ENCODE measurements at places on chromosomes 2 and 18.

DNA sequence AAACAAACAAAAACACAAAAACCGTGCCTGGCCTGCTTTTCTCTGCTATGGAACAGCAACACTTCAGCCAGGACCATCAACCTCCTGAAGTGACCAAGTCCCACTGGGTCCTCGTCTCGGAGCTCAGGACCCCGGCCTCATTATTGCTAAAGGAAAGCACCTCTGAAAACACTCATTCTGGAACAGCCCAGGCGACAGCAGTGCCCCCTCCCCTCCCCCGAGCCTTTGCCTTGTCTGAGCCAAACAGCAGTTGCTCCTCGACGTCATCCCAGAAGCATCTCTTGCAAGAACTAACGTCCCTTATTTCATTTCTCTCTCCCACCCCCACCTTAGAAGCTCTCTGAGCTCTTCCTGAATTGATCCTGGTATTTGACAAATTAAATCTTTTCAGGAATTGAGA lies 27.4 kb downstream of the APCDD1 start:
- H3K4me3 ChIP-seq = no peak overlapping the region
- DNase-seq = no peak
- H3K4me1 ChIP-seq = peaks cover 6% of the 10 kb centered on the region
- no peaks in the 10 kb centered on the region for H3K36me3 ChIP-seq

- H3K4me1 ChIP-seq = no peaks in the 10 kb centered on the region
- H3K27me3 ChIP-seq = peaks cover 6% of the 10 kb centered on the region
- no peaks in the 10 kb centered on the region for H3K36me3 ChIP-seq
Observed at GRCh38 chr2:207670887-207671286, 40.6 kb upstream of the CCNYL1 start.

DNA sequence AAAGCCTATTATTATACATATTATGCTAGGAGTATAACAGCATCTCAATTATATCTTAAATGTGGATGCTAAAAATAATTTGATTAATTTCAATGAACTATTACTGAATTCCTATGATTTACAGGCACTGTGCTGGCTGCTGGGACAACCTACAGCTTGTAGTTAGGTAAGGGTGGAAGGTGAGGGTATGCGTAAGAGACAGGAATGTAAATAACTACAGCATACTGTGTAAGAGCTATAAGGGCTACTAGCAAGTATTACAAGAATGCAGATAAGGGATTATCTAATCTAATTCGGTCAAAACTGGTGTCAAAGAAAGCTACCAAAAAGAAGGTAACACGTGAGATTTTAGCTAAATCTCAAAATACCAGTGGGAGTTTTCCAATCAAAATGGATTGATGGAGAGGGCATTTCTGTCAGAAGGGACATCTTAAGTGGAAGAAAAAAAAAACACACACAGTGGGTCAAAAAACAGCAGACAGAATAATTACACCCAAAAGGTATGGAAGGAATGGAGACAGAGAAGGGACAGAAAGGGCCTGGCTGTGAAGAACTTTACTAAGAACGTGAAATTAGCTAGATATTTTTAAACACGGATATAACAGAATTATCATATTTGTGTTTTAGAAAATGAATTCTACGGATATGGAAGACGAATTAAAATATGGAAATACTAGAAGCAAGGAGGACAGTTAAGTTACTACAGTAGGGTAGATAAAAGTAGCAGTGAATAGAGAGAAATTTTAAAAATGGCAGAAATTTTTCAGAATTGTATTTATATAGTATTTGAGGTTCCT lies 47.1 kb downstream of the STRN start:
- no peaks in the 10 kb centered on the region for H3K36me3 ChIP-seq
- H3K27ac ChIP-seq = no peak overlapping the region
- peaks cover 3% of the 10 kb centered on the region for H3K4me1 ChIP-seq
- no peak for DNase-seq

- H3K36me3 ChIP-seq = peaks cover 76% of the 10 kb centered on the region
- no peak overlapping the region for H3K4me3 ChIP-seq
- DNase-seq = no peak
- peaks cover 17% of the 10 kb centered on the region for H3K4me1 ChIP-seq
- peak overlapping the region; percentile 35 for H3K27ac ChIP-seq
Observed at GRCh38 chr2:96256611-96257113, 9.1 kb downstream of the TMEM127 start.

DNA sequence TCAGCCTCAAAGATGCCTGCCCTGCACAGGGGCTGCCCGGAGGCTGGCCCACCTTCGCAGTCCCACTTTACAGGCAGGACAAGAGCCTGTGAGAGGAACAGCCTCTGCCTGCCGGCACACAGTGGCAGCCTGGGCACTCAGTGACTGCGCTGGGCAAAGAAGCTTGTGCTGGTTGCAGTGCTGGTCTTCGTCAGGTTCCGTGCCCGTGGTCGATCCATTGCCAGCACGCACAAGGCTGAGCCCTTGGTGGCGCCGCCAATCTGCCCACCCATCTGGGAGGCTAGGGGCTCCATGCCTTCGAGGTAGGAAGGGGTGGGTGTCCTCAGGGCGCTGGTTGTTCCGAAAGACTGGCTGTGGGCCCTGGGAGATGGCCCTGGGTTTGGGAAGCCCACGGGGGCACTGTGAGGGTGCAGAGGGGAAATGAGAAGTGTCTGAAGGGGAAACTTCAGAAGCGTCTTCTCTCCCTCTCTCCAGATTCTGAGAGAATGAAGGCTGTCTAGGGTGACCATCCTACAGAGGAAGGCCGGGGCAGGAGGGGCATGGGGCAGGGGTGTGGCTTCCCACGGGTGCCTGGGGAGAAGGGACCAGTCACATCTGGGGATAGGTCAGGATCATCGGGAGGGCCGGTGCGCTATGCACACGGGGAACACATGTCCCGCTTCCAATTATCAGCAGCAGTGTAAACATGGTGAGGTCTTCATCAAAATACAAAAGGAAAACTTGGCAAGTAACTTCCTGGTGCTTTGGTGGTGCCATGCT lies 49.1 kb upstream of the HS6ST1 start:
- H3K4me3 ChIP-seq = no peak overlapping the region
- H3K27me3 ChIP-seq = peaks cover 67% of the 10 kb centered on the region
- no peak for DNase-seq
- peaks cover 12% of the 10 kb centered on the region for H3K4me1 ChIP-seq
- no peaks in the 10 kb centered on the region for H3K36me3 ChIP-seq

DNA sequence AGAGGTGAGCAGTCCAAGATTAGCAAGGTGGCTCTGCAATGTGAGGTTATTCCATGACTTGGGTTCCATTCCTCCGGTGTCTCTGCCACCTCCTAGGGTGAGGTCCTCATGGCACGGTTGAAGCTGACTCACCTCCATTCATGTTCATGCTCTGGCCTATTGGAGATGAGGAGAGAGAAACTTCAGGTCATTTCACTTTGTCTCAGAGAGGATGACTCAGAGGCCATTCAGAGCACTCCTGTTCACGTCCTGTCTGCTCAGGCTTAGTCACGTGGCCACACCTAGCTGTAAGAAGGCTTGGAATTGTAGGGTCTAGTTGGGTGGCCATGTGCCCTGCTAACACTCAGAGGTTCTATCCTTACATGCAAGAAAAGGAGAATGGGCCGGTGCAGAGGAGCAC lies 67.5 kb upstream of the MBOAT2 start:
- no peaks in the 10 kb centered on the region for H3K36me3 ChIP-seq
- H3K4me3 ChIP-seq = no peak overlapping the region
- no peaks in the 10 kb centered on the region for H3K4me1 ChIP-seq
- no peaks in the 10 kb centered on the region for H3K27me3 ChIP-seq

DNA sequence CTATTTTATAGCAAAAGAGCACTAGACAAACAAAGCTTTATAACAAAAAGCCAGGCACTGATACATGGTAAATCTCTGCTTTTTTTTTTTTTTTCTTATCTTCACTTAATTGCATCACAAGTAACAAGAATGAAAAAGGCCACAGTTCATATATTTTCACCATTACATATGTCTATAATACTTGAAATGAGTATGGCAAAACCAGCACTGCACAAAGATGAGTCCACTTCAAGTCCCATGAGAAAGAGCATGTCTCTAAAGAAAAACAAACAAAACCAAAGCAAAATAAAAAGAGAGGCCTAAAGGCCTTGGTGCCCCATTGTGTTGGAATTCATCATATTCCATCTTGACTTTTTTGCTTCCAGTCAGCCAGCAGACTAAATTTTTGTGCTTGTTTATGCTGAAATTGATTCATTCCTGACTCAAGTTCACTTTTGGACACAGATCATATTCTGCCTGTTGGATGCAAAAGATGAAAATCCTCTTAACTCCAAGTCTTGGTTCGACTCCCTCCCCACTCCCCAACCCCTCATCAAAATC lies 264.9 kb upstream of the CCDC68 start:
- no peak overlapping the region for H3K4me3 ChIP-seq
- no peak overlapping the region for H3K27ac ChIP-seq
- H3K27me3 ChIP-seq = no peaks in the 10 kb centered on the region
- DNase-seq = no peak
- no peaks in the 10 kb centered on the region for H3K36me3 ChIP-seq
- no peaks in the 10 kb centered on the region for H3K4me1 ChIP-seq

DNA sequence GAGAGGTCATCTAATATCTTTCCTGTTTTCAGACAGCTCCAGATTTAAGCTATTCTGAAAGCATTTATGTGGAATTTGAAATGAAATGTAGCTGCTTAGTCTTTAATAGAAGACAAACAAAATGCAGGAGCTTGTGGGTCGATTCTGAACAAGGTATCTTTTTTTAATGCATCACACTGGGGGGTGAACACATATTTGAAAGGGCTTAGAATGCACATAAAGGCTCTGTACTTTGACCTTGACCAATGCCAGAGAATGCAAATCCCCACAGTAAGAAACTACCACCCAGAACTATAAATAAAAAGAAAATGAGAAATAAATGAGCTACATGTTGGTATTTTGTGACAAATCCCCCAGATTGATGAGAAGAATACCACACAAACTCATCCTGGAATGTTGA lies 489.3 kb downstream of the PIK3C3 start:
- no peak overlapping the region for H3K4me3 ChIP-seq
- H3K27ac ChIP-seq = no peak overlapping the region
- H3K4me1 ChIP-seq = no peaks in the 10 kb centered on the region
- no peak for DNase-seq
- no peaks in the 10 kb centered on the region for H3K27me3 ChIP-seq
- H3K36me3 ChIP-seq = no peaks in the 10 kb centered on the region

GRCh38 chr2:66696374-66696773 lies 261.4 kb downstream of the MEIS1 start:
- H3K4me1 ChIP-seq = no peaks in the 10 kb centered on the region
- no peaks in the 10 kb centered on the region for H3K36me3 ChIP-seq
- no peak for DNase-seq
- no peak overlapping the region for H3K27ac ChIP-seq
- H3K4me3 ChIP-seq = no peak overlapping the region

GRCh38 chr2:100413571-100413970 lies 3.9 kb downstream of the CHST10 start:
- H3K27ac ChIP-seq = no peak overlapping the region
- no peak overlapping the region for H3K4me3 ChIP-seq
- no peak for DNase-seq

DNA sequence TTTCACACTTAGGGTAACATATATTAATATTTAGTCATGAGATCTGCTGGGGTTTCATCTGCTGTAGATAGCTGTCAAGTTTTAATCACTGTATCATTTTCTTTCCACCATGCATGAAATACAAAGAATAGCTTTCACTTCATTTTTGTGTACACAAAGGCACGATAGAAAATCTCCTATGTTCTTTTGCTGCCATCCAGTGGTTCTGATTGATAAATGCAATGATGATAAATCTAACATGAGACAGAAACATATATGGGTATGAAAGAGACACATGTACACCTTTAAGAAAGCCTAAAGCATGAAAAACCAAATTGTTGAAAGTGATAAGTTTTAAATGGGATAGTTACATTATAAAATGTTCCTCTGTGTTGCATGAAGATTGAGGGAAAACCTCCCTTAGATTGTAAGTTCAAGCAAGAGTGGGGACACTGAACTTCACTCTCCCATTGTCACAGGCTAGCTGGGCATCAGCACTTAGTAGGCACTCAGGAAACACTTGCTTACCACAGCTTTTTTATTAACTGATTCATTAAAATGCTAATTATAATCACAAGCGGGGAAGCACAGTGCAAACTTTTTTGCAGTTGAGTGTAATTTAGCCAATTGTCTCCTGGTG lies 31.2 kb downstream of the C1D start:
- no peaks in the 10 kb centered on the region for H3K36me3 ChIP-seq
- H3K4me3 ChIP-seq = no peak overlapping the region
- H3K27ac ChIP-seq = no peak overlapping the region
- H3K27me3 ChIP-seq = no peaks in the 10 kb centered on the region

- H3K4me3 ChIP-seq = no peak overlapping the region
- no peaks in the 10 kb centered on the region for H3K4me1 ChIP-seq
- H3K36me3 ChIP-seq = no peaks in the 10 kb centered on the region
- H3K27ac ChIP-seq = no peak overlapping the region
Observed at GRCh38 chr2:152479282-152479681, 144.3 kb downstream of the FMNL2 start.

DNA sequence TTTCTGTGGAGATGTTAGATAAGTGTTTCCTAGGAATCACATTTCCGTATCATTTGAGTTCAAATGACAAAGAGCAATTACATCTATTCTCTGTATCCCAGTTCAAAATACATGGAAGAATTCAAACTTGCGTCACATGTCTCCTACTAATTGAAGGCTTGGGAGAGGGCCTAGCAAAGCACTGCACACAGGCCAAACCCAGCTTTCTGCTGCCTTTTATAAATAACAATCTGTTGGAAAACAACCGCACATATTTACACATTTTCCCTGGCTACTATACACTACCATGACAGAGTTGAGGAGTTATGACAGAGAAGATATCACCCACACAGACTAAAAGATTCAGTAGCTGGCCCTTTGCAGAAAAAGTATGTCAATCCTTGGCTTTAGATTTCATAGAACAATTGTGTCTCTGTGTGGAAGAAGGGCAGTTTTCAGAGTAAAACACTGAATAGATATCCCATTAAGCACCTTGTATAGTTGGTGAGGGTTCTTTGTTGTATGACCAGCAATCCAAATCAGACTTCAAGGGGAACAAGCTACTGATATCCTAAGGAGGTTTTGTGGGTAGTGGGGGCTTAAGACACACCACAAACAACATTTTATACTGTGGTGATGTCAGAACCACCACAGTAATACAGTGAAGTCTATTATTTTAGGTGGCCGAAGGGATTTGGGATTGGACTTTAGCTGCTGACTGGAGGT lies 861.3 kb downstream of the CCDC85A start:
- H3K36me3 ChIP-seq = no peaks in the 10 kb centered on the region
- H3K27me3 ChIP-seq = no peaks in the 10 kb centered on the region
- no peak overlapping the region for H3K4me3 ChIP-seq
- no peak overlapping the region for H3K27ac ChIP-seq
- DNase-seq = no peak
- H3K4me1 ChIP-seq = no peaks in the 10 kb centered on the region

GRCh38 chr2:129828792-129829191 lies 150.7 kb upstream of the RAB6C start:
- DNase-seq = no peak
- H3K36me3 ChIP-seq = no peaks in the 10 kb centered on the region
- no peaks in the 10 kb centered on the region for H3K4me1 ChIP-seq
- no peak overlapping the region for H3K27ac ChIP-seq
- no peak overlapping the region for H3K4me3 ChIP-seq
- peaks cover 4% of the 10 kb centered on the region for H3K27me3 ChIP-seq

GRCh38 chr2:157874348-157874747 lies 1.8 kb downstream of the ACVR1 start:
- H3K4me3 ChIP-seq = no peak overlapping the region
- no peak for DNase-seq
- peaks cover 13% of the 10 kb centered on the region for H3K4me1 ChIP-seq
- no peaks in the 10 kb centered on the region for H3K27me3 ChIP-seq
- no peaks in the 10 kb centered on the region for H3K36me3 ChIP-seq

GRCh38 chr2:124763611-124764010 lies 738.5 kb downstream of the CNTNAP5 start:
- no peak for DNase-seq
- no peak overlapping the region for H3K4me3 ChIP-seq
- no peaks in the 10 kb centered on the region for H3K36me3 ChIP-seq
- no peaks in the 10 kb centered on the region for H3K27me3 ChIP-seq
- no peaks in the 10 kb centered on the region for H3K4me1 ChIP-seq

Measured in T-cell (primary cell).